ENCODE measurements at places on chromosomes 1 and 21. TPM values are rescaled to one million over a fixed set of nuclear protein-coding genes. Genes with fewer than 3 reads are reported as not detected.

DNA sequence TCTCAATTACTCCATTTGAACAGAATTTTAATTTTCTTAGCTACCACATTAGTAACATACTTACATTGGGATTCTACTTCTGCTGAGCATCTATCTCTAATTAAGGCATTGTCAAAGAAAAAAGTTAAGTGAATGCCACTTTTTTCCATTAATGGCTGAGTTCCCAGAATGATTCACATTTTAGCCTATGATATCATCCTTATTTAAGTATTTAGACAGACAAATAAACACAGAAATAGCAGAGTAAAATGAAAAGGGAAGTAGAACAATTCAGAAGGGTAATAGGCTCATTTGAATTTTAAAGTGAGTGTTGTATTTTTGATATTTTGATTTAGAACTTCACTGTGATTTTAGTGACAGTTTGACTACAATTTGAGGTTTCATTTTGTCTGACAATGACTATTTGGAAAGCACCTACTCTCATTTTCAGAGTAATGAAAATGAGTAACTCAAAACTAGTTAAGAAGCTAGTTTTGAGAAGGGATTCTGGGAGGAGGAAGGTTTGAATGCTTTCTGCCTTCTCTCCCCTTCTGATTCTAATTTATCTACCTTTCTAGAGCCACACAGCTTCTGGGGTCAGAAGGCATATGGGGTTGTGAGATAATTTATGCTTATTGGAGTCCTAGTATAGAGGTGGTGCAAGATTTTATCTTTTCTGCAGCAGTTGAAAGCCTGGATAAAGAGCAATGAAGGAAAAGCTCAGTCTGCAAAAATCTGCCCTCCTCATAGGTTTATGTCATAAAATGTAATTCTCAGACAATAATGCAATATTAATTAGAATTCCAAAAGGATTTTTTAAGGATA lies 15.5 kb downstream of the LYPLAL1 start:
- DNase-seq, result no peak

GRCh38 chr1:205528887-205529825 lies 24.7 kb downstream of the CDK18 start:
- peak; percentile 60 for DNase-seq

GRCh38 chr1:42178249-42178648 lies 13.7 kb upstream of the GUCA2A start:
- no peak for DNase-seq

SYTL1 gene
- polyA plus RNA-seq, result 6.7 TPM

PRELP gene
- 3.2 TPM for polyA plus RNA-seq

DNA sequence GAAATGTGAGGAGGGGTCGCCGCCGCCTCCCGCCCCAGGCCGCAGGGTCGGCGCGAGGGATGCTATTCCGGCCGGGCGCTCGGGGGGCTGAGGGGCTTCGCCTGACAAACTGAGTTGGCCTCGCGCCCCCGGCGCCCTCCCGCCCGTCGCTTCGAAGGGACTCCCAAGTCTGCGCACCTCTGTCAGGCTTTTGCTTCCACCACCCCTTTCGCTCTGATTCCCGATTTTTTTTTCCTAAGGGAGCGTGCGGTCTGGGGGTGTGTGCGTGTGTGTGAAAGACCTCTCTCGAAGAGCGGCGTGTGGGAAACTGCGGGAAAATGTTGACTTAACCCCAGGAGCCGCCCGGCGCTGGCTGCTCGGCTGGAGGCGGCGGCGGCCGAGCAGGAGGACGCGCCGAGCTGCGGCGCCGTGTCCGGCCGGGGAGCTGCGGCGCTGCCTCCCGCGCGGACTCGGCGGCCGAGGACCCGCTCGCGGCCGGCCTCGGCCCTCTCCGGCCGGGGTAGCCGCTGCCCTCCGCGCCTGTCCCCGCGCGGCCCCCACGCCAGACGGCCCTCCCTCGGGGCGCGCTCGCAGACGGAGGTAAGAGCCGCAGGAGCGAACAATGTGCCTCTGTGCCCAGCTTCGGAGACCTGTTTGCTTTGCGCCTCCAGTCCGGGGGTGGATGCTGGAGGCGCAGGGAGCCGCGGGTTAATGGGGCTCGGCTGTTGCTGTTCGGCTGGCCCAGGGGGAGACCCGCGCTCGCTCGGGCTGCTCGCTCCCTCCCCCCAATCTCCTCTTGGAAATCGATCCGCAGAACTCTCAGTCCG lies 1.1 kb downstream of the ADGRL2 start:
- no peak for DNase-seq

DNA sequence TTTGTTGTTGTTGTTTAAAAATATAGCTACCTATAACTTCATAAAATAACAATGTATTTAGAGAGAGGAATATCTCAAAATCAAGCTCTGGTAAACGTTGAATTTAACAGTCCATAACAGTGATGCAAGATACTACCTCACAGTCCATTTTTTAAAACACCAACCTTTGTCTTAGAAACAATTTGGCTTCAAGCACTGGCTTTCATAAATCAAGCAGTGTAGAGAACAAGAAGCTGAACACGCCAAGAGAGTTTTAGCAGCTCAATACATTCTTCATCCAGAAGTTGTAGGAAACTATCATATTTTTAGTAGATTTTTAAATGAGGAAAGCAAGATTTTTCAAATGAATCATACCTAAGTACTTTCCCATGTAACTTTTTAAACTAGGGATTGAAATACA lies 334.3 kb upstream of the ADAMTS5 start:
- no peak for DNase-seq

- no peak for DNase-seq
Measured at GRCh38 chr1:47409311-47410067, 6.6 kb upstream of the FOXE3 start.

GRCh38 chr21:36968976-36969375 lies 2.5 kb upstream of the HLCS start:
- DNase-seq, result no peak

GRCh38 chr1:97382206-97382605 lies 538.6 kb downstream of the DPYD start:
- no peak for DNase-seq

CA6 gene
- polyA plus RNA-seq, result not detected

DNA sequence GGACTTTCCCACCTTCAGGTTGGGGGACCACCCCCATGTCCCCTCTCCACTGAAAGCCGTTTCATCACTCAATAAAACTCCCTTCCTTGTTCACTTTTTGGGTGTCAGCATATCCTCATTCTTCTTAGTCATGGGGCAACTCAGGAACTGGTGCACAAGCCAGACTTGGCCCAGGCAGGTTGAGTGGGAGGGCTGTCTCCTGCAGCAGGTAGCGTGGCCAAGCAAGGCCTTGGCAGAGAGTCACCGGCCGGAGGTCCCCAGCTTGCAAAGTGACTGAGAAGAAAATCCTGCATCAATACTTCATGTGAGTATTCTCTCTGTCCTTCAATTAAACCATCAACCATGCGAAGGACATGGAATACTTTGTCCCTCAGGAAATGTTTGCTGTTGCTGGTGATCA lies 148.9 kb downstream of the RHOU start:
- DNase-seq, result no peak

GRCh38 chr1:906600-907420 lies 16.9 kb upstream of the SAMD11 start:
- DNase-seq, result no peak

GFI1 gene
- polyA plus RNA-seq, result 0.26 TPM

- peak; percentile 64 for DNase-seq
Measured at GRCh38 chr1:29793101-29793546, 556.8 kb downstream of the PTPRU start.

DNA sequence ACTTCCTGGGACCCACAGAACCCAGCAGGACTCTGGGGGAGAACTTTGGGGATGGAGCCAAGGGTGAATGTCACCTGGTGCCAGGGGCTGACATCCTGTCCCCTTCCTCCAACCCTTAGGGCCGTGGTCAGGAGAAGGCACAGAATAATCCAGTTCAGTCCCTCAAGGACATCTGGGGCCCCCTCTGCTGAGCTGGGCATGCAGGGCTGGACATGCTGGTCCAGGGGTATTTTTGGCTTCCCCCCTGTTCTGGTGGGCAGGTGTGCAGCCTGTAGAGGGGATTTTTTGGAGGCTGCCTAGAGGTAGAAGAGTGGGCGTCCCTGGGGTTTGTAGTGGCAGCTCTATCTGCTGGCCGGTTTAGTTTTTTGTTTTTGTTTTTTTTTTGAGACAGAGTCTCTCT lies 3.4 kb upstream of the CROCC start:
- DNase-seq, result no peak

USP21 gene
- 47.9 TPM for polyA plus RNA-seq

DNA sequence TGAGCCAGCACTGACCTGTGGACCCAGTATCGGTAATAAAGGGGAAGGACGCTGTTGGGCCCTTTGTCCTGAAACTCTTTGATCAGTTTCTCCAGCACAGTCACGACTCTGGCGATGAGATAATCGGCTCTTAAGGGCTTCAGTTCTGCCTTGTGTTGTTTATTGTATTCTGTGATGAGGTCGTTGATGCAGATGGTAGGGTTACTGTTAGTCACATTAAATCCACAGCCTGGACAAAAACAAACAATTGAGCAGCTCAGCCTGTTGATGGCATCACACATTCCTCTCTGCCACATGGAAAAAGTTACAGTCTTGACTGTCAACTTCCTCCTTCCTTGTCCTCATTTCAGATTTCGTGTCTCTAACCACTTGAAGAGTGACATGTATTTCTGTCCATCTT lies 57.6 kb downstream of the SIM2 start:
- DNase-seq, result no peak

PEF1 gene
- 79.4 TPM for polyA plus RNA-seq

DNA sequence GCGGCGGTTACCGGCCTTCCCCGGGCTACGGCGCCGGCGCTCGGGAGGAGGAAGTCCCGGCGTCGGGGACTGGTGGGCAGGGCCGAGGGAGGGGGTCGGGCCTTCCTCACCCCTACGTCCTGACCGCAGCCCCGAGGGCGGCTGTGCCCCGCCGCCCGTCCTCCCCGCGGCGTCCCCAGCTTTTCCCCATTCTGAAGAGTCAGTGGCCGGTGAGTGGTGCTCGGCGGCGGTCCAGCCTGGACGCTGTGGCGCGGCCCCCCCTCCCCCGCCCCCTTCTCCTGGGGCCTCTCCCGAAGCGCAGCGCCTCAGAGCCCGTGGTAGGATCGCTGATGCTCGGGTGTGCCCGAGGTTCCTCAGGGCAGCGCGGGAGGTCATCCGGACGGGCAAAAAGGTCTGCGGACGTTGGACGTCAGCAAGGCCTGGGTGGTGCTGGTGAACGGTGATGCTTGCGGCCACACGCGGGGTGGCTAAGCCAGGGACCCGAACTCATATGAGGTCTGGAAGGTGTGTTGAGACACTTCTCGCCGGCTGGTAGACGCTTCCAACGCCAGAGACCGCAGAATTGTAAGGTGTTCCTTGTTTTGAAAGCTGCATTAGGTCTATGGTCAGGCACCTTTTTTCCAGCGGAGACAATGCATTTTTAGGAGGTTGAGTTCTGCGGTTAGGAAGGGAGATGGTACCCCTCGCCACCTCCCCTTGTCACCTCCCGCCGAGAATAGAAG lies 725 bp downstream of the SLC25A33 start:
- DNase-seq, result no peak

DNA sequence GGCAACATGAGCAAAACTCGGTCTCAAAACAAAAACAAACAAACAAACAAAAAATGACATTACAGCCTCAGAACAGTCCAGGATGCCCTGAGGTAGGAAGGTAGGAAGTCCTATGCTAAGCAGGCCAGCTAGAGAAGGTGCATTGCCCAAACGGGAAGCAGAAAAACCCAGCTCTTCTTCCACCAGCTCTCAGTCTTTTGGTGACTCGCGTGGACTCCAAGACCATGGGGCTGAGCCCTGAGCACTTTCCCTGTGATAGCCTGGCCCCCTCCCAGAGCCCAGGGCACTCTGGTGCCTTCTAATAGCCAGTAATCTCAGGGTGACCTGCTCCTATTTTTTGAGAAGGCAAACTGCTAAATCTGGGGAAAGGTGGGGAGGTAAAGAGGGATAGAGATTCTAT lies 16.1 kb downstream of the PHLDA3 start:
- DNase-seq, result no peak

S100A9 gene
- polyA plus RNA-seq, result 8.7 TPM

- no peak for DNase-seq
Measured at GRCh38 chr1:247054992-247055415, 23.6 kb downstream of the ZNF670 start.

C1orf159 gene
- polyA plus RNA-seq, result 5.3 TPM

DNA sequence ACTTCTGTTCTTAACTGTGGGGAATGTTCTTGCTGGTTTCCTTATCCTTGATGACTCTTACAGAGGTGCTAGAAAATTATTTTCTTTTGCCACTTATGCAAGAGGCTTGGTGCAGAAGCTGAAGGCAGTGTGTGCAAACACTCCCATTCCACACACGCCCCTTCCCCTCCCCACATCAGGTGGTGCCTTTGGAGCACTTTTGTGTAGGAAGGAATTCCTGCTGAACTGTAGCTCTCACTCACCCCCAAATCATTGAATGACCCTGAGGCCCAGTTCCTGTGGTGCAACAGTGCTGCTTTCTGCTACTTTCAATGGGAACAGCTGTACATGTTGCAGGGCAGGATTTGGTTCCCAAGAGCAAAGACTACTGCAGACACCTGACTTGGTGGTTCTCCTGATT lies 101.8 kb downstream of the CD247 start:
- DNase-seq, result no peak

DNA sequence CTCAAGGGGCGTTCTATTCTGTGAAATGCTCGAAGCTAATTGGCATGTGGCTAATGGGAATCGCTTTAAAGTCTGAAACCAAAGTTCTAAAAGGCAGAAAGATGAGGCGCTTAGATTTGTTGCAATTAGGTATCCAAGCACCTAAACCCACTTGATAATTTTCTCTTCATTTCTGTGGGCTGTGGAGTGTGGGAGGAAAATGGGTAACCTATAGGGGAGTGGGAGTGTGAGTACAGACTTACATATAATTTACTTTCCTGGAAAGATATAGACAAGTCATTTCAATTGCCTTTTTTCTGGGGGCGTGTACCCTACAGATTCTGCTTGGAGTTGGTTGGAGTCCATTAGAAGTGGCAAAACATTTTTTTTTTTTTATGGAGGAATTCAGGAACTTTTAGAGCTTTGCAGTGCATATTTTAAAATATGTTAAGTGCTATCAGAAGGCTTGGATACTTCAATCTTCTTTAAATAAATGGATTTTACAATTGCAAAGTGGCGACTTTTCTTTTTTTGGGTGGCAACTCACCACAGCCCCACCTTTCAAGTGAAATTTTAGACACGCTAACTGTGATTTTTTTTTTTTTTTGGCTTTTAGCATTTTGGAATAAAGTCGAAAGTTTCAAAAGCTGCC lies 254.5 kb downstream of the CAMTA1 start:
- DNase-seq, result no peak

GRCh38 chr21:15772654-15773053 lies 42.9 kb downstream of the USP25 start:
- no peak for DNase-seq

DNA sequence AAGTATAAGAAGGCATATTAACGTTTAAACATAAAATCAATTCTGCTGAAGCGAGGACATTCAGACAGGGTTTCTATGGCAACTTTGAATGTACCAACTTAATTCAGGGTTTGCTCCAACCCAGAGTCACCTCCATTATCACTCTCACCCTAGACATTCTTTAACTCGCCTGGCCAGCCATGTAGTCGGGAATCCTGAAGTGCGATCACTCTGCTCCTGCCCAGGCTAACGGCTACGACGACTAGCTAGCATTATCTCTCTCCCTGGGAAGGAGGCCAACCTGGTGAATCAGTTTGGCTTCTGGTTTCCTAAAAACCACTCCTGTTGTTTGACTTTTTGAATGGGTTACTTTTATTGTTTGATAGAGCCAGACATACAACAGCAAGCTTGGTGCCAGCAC lies 38.9 kb upstream of the ZBTB18 start:
- no peak for DNase-seq

All from right renal cortex interstitium (tissue), 3 donors.